ENCODE measurements at places on chromosomes 6 and 20.

DNA sequence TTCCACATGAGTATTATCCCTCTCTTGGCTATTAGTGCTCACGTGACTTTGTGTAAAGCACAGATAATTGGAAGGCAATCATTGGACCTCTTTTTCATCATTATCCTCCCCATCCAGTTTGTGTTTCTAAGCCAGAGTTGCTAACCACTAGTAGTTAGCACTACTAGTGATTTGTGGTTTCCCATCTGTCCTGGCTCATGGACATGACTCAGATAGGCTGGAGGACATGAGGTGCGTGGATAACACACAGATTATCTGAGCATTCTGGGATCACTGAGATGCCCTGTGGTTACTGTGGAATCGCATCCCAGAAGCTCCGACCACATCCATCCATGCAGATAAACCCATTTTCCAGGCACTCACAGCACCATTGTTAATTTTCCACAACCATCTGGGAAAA, 123.8 kb upstream of the NAA20 start:
- no peak for DNase-seq

DNA sequence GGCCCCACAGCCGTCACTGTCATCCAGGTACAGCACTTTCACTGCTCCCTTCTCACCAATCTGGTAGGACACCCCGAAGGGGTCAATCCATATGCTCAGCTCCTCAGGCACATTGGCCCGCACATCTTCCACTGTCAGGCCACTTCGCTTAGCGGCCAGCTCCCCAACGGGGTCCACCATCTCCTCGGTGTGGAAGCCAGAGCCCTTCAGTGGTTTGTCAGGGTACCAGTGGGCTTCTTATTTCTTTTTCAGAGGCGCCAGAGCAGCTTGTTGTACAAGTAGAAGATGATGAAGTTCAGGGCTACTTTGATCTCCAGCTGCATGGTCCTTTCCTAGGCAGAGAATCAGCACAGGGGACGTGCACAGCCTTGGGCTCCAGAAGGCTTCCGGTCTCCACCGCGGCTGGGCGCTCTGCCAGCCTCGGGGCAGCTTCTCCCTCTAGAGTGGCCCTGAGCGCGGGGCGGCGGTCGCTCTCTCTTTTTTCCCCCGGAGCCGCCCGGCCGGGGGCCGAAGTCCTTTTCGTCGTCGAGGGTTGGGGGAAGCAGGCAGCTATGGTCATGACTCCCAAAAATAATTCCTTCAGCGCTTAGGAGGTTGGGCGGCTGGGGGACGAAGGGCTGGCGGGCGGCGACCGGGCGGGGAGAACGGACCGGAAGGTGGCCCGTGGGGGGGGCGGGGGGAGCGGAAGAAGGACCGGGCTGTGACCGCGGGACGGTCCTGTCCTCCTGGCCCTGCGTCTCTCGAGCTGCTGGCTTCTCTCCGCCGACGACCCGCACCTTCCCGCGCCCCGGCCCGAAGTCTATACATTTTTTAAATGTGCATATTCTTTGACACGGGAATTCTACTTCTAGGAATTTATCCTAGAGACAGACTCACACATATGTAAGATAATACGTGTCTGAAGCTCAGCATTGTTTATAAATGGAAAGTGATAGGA, 6.5 kb upstream of the ZSCAN9 start:
- DNase-seq = no peak

GRCh38 chr6:134588267-134588666, 270.4 kb upstream of the SGK1 start:
- DNase-seq = no peak

- DNase-seq = no peak
These were observed 3.4 kb downstream of the SCUBE3 start for GRCh38 chr6:35216851-35217811.

GRCh38 chr6:16585805-16586204, 175.5 kb downstream of the ATXN1 start:
- DNase-seq = no peak

- no peak for DNase-seq
These were observed 4.7 kb downstream of the GTSF1L start for GRCh38 chr20:43722153-43722505.

- DNase-seq = no peak
These were observed 9.5 kb upstream of the IGF2R start for GRCh38 chr6:159959165-159959975.

GRCh38 chr6:72741083-72741482, 119.2 kb downstream of the KCNQ5 start:
- no peak for DNase-seq

DNA sequence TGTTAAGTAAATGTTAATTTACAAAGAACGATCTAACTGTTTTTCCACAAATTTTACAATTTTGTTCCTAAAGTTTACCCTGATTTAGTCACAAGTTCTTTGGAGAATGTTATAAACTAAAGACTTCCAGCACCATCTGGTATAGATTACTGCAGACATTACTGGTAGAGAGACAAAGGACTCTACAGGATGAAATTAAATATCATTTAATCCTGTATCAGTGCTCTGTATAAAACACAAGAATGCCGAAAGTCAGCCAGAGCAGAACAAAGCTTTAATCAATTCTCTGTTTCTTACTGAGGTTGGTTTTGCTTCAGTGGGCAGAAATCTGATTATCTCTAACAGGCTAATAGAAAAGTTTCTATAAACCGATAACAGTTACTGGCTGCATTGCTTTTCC, 763.6 kb downstream of the TENT5A start:
- DNase-seq = no peak

- DNase-seq = peak; percentile 35
These were observed 593 bp downstream of the MMP24 start for GRCh38 chr20:35226884-35227681.

DNA sequence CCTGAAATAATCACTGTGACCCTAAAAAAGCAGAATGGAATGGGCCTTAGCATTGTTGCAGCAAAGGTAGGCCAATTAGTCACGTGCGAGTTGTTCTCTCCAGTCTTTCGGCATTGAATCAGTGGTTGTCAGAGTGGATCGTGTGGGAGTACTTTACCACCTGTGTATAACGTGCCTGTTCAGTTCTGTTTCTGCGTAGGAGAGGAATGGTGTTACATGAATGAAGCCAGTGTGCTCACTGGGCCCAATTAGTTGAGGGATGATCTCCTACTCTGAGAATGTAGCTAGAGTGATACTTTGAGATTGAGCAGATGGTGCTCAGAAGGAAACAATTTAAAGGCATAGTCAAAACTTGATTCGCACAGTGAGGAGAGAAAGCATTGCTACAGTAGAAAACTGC, 72.4 kb upstream of the KIF25 start:
- no peak for DNase-seq

- no peak for DNase-seq
These were observed 195.8 kb upstream of the ARG1 start for GRCh38 chr6:131377112-131377705.

- no peak for DNase-seq
These were observed 260.5 kb upstream of the EPHA7 start for GRCh38 chr6:93679836-93680235.

DNA sequence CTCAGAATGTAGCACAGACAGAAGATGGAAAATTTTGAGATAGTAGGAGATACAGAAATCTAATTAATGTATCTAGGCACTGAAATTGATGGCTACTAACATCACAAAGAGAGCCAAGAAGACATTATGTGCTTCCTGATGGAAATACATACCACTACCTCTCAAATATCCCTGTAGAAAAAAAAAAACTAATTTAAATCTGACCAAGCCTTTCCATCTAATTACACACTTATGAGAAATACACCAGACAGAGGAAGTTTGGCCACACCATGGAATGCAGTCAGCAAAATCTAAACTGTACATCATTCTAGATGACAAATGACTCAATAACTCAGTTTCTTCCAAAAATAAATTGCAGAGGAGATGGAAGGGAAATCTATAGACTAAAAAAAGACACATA, 18.9 kb downstream of the VPS52 start:
- DNase-seq = no peak
